ENCODE measurements at places on chromosomes 16 and 17.

DNA sequence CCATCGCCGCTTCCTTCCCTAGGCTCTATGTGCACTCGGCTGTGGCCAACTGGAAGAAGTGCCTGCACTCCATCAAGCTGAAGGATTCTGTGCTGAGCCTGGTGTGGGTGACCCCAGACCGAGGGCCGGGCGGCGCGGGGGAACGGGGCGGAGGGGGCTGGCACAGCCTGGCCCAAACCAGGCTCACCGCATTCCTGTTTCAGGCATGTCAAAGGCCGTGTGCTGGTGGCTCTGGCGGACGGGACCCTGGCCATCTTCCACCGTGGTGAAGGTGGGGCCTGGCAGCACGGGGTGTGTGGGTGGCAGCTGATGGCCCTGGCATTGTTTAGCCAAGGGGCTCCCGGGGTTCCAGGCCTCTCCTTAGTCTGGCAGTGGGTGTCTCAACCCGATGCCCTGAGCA is 4.6 kb downstream of the NME3 start:
- no peak for DNase-seq

- DNase-seq: no peak
Observed at GRCh38 chr17:51613255-51613654, 352.9 kb downstream of the UTP18 start.

GRCh38 chr17:35766903-35767510 is 6.3 kb downstream of the C17orf50 start:
- no peak for DNase-seq

- no peak for DNase-seq
Observed at GRCh38 chr17:51435641-51436091, 175.3 kb downstream of the UTP18 start.

DNA sequence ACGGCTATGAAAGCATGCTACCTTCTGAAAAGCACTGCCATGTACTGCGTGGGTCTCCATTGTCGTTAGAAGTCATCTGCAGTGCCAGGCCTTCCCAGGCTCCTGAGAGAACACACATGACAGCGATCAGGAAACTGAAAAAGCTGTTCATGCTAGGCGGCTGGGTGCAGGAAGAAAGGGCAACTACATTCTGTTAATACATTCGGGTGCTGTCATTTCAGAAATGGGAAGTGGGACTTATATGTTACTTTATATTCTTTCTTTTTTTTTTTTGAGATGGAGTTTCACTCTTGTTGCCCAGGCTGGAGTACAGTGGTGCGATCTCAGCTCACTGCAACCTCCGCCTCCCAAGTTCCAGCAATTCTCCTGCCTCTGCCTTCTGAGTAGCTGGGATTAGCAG is 19.9 kb downstream of the CFAP20 start:
- no peak for DNase-seq

- no peak for DNase-seq
Observed at GRCh38 chr16:71172481-71173207, 57.9 kb downstream of the HYDIN start.

DNA sequence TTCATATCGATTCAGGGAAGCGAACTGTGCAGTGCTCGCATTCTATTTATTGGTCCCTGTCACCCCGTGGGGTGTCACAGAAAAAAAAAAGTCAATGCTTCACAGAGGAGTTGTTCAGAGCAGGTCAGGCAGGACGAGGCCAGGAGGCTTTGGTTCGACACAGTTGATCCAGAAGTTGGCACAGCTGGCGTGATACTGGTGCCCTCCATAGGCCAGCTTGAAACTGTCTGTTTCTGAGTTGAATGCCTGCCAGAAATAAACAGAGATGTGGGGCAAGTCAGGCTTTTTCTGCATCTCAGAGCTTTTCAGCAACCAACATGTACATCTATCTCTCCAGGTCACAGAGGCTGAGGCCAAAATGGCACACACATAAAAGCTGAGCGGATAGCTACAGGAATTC is 29.1 kb downstream of the DUSP14 start:
- no peak for DNase-seq

GRCh38 chr17:39921323-39921722 is 2.9 kb upstream of the GSDMB start:
- no peak for DNase-seq

GRCh38 chr17:58755577-58756245 is at the start of gene PPM1E:
Gene PPM1E, plus strand, starts transcription at chr17:58755854.
- DNase-seq: peak; percentile 1
